ENCODE measurements at places on chromosomes 3 and 15.

GRCh38 chr15:66848116-66848515, 146.1 kb downstream of the SMAD6 start:
- DNase-seq: no peak

DNA sequence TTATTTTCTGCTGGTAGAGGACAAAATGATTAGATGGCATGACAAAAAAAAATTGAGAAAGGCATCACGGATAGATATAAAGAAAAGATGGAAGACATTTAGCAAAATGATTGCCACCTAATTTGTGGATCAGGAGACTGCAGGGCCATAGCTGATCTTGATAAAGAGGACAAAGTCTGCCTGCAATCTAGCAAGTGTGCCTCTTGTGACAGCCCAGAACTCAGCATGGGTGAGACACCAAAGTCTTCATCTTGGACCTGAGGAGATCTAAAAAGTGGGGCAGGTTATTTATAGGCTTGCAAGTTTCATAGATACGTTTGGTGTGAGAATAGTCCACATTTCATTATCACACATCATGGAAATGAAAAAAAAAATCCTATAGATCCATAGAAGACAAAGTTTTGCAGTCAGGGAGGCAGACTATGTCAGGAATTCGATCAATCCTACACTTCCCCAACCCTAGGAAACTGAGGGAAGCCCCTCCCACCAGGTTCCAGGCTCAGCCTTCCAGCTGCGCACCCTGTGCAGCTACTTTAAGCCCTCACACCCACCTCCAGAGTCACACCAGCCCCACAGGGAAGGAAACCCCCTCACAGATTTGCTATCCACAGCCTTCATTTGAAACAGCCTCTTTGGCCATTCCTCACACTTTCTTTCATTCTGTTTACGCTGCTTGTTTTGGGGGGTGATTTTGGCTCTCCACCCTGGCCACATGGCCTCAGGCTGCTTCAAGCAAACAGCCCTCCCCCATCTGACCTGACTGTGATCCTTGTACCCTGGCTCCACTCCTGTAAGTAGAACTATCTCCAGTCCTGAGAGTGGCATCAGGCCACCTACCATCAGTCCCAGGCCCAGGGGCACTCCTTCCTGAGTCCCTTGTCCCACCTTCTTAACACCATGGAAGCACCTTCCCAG, 28.1 kb upstream of the KLHL6 start:
- no peak for DNase-seq

DNA sequence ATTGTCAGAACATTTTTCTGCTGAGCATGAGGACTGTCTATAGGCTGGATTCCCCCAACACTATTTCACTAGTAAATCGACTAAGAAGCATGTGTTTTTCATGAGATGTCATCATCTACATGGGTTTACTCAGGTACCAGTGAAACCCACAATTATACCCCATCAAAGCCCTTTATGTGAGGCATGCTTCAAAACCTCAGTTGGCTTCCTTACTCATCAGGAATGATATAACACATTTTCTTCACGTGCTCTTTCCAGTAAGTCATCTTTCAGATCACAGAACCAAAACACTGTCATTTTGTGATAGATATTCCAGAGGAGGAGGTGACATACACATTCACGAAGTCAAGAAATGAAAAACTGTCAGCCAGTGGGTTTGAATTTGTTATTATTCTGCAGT, 116.5 kb downstream of the ANO10 start:
- DNase-seq: no peak

DNA sequence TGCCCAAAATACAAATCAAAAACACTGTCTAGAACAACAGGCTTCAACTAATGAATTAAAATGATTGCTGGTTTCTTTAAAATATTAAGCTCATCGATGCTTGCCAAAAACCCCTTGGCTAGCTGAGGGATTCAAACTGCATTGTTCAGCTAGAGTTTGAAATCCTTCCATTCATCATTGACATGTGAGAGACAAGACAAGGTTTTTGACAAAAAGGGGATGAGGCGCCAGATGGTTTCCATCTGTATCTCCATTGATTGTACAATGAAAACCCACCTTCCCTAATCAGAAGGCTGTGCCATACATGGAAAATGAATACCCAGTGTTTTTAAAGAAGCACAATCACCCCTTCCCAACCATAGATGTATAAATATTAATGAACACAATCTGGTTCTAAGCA, 67.8 kb downstream of the THRB start:
- no peak for DNase-seq

DNA sequence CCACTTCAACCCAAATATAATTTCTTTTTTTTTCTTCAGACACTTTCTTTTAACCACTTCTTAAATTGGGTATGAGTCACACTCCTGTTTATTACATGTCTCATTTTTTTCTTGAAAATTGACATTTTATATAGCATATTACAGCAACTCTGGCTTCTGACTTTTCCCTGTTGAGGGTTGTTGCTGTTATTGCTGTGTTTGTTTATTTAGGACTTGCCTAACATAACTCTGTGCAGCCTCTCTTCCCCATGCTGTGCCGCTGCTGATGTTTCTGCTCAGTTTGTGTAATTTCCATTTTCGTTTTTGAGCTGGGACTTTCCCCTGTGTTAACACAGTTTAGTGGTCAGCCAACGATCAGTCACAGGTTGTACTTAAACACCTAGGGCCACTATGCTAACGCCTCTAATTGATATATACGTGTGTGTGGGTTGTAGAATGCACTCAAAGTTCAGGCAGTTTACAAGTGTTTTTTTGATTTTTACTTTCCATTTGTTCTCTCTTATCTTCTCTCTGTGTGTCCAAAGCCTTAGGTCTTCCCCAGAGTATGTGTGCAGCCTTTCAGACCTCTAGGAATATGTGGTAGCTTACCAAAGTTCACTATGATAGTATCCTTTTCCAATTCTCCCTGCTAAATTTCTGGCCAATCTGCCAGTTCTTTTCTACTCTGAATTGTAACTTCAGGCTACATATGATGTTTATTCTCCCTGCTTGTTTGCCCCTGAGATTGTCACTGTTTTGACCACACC, 337.2 kb downstream of the ZBTB20 start:
- DNase-seq: no peak

- no peak for DNase-seq
Measured at GRCh38 chr3:60048447-60048848, 998.6 kb upstream of the CFAP20DC start.

DNA sequence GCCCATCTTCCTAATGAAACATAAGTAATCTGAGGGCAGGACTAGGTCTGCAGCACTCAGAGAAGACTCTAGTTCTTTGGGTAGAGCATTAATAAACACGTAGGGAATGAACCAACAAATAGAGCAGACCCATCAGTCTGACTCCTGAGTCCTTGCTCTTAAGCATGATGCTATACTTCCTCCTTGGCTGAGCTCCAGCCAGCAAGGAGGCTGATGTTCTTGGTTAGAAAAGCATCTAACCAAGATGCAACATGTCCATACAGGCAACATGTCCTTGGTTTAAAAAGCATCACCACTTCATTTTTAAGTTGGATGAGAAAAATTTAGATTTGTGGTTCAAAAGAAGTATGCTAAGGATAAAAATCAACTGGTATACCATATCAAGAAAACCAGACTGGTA, 8.5 kb upstream of the MYH15 start:
- DNase-seq: no peak

DNA sequence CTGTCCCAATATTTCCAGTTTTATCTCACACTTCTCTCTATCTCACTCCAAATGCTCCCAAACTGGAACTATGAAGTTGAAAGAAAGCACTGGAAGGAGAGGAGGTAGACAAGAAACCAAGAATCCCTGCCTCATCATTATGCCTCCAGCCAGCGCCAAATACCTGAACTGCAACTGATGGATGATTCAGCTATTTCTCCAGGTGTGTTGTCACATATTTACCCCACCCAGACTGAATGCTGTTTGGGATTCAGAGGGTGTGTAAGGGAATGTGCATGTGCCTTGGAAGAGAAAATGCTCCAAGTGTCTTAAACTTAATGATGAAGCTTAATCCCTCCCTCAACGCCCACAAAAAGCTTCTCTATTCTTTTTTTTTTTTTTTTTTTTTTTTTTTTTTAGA, 269.5 kb upstream of the ATP11B start:
- no peak for DNase-seq
